ENCODE measurements at places on chromosomes 2 and 18.

GRCh38 chr2:8315531-8316165 lies 366.2 kb upstream of the ID2 start:
- no peak for DNase-seq
- H3K4me1 ChIP-seq: peaks cover 37% of the 10 kb centered on the region
- no peaks in the 10 kb centered on the region for H3K27me3 ChIP-seq
- H3K36me3 ChIP-seq: no peaks in the 10 kb centered on the region
- no peak overlapping the region for H3K4me3 ChIP-seq

- no peak overlapping the region for H3K27ac ChIP-seq
- H3K27me3 ChIP-seq: no peaks in the 10 kb centered on the region
- no peak overlapping the region for H3K4me3 ChIP-seq
- no peak for DNase-seq
- no peaks in the 10 kb centered on the region for H3K36me3 ChIP-seq
These were observed 19.7 kb upstream of the SFXN5 start for GRCh38 chr2:73091164-73091563.

- no peak for DNase-seq
- H3K27ac ChIP-seq: no peak overlapping the region
- H3K4me1 ChIP-seq: no peaks in the 10 kb centered on the region
- H3K36me3 ChIP-seq: no peaks in the 10 kb centered on the region
These were observed 89.2 kb upstream of the CTDP1 start for GRCh38 chr18:79590191-79591031.

GRCh38 chr2:44559108-44559507 lies 197.4 kb downstream of the CAMKMT start:
- no peaks in the 10 kb centered on the region for H3K36me3 ChIP-seq
- no peak for DNase-seq
- no peak overlapping the region for H3K27ac ChIP-seq
- H3K4me3 ChIP-seq: no peak overlapping the region

- H3K36me3 ChIP-seq: no peaks in the 10 kb centered on the region
- no peak overlapping the region for H3K4me3 ChIP-seq
- DNase-seq: no peak
- no peaks in the 10 kb centered on the region for H3K4me1 ChIP-seq
- no peaks in the 10 kb centered on the region for H3K27me3 ChIP-seq
These were observed 1.2 kb upstream of the ST6GAL2 start for GRCh38 chr2:106886916-106887758.

- no peak overlapping the region for H3K27ac ChIP-seq
- no peaks in the 10 kb centered on the region for H3K27me3 ChIP-seq
- H3K4me3 ChIP-seq: no peak overlapping the region
- DNase-seq: no peak
- H3K4me1 ChIP-seq: no peaks in the 10 kb centered on the region
These were observed 77.8 kb downstream of the MALT1 start for GRCh38 chr18:58748899-58749595.

DNA sequence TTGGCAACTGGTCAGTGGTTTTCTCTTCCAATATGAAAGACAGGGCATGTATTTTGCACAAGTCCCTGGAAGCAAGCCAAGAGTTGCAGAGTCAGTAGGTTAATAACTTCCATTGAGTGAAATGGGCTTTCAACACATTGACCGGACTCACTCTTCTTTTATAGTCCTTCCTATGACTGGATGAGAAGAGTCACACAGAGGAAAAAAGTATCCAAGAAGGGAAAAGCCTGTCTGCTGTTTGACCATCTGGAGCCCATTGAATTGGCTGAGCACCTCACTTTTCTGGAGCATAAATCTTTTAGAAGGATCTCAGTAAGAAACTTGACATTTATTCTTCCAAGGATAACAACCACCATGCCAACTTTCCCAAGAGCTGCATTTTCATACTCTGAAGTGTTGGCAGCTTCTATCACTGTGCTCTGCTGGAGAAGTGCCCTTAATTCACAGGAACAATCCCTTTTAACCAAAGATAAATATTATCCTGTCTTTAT lies 45.4 kb downstream of the RASGRP3 start:
- H3K4me1 ChIP-seq: no peaks in the 10 kb centered on the region
- DNase-seq: no peak
- H3K27ac ChIP-seq: no peak overlapping the region
- H3K4me3 ChIP-seq: no peak overlapping the region
- no peaks in the 10 kb centered on the region for H3K36me3 ChIP-seq

DNA sequence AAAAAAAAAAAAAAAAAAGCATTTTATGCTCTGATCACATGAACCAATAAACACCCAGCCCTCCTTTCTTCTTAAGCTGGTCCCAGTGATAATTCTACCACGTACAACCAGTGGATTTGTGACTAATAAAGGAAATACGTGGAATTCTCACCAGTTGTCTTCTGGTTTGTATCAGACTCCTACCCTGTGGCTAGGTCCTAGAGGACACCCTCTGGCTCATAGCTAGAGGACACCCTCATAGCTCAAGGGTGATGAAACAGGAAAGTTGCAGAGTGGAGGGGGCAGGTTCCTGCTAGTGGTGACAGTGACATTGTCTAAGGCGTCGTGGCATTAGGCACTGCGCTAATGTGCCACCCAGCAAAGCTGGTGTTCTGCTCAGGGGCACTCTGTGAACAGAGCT lies 167.8 kb downstream of the BCL11A start:
- H3K4me3 ChIP-seq: no peak overlapping the region
- no peak overlapping the region for H3K27ac ChIP-seq
- H3K4me1 ChIP-seq: no peaks in the 10 kb centered on the region
- no peak for DNase-seq
- H3K36me3 ChIP-seq: no peaks in the 10 kb centered on the region

GRCh38 chr2:72710418-72711152 lies 115.2 kb downstream of the EXOC6B start:
- no peaks in the 10 kb centered on the region for H3K36me3 ChIP-seq
- no peaks in the 10 kb centered on the region for H3K27me3 ChIP-seq
- no peak for DNase-seq
- H3K4me1 ChIP-seq: no peaks in the 10 kb centered on the region
- no peak overlapping the region for H3K27ac ChIP-seq

DNA sequence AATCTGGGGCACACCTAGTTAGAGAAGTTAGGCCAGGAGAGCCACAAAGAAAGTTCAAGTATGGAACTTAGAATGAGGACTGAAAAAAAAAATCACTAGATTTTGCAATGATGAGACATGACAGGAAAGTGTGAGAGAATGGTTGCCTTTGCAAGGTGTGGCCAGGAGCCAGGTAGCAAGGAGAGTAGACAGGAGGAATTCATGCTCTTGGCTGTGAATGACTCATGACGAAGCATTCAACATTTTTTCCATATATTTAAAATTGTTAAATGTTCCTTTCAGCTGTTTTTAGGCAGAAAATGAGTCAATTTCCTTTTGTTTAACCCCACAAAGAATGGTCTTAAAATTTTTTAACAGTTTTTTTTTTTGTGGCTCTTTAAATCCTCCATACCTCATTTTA lies 636.9 kb downstream of the PLCL1 start:
- H3K4me1 ChIP-seq: no peaks in the 10 kb centered on the region
- DNase-seq: no peak
- H3K4me3 ChIP-seq: no peak overlapping the region
- no peaks in the 10 kb centered on the region for H3K27me3 ChIP-seq
- H3K27ac ChIP-seq: no peak overlapping the region

DNA sequence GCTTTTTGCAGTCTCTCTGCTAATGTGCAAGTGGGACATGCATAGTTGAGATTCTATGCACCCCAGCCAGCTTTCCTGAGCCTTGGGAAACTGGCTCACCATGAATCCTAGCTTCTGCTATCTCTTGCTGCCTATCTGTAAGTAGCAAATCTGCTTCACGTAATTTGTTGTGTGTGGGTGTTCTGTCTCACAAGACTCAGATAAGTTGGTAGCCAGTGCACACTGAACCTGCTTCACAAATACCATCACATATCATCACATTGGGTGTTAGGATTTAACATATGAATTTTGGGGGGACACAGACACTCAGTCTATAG lies 13.9 kb upstream of the VRK2 start:
- H3K4me1 ChIP-seq: no peaks in the 10 kb centered on the region
- H3K4me3 ChIP-seq: no peak overlapping the region
- DNase-seq: no peak
- no peak overlapping the region for H3K27ac ChIP-seq

DNA sequence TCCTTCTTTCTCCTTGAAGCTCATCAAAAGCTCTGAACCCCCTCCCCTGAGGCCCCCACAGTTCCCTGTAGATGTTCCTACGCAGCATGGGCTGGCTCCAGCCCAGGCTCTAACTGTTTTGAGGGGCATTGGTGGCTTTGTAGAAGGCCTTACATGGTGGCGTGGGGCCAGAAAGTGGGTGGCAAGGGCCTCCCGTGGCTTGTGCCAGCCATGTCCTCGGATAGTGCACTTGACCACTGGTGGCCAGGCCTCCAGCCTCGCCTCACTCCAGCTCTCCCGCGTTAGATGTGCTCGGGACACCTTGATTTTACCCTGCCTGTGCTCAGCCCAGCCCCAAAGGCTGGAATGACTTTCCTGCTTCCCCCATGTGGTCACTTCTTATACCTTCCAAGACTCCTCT lies 92.9 kb downstream of the TWIST2 start:
- no peaks in the 10 kb centered on the region for H3K27me3 ChIP-seq
- H3K36me3 ChIP-seq: no peaks in the 10 kb centered on the region
- DNase-seq: no peak
- H3K4me3 ChIP-seq: no peak overlapping the region
- H3K4me1 ChIP-seq: no peaks in the 10 kb centered on the region
- no peak overlapping the region for H3K27ac ChIP-seq

- H3K36me3 ChIP-seq: peaks cover 5% of the 10 kb centered on the region
- DNase-seq: no peak
- no peaks in the 10 kb centered on the region for H3K27me3 ChIP-seq
- H3K4me3 ChIP-seq: no peak overlapping the region
- no peak overlapping the region for H3K27ac ChIP-seq
These were observed 95.3 kb downstream of the EIPR1 start for GRCh38 chr2:3282056-3282998.

- no peaks in the 10 kb centered on the region for H3K4me1 ChIP-seq
- H3K27me3 ChIP-seq: peaks cover 10% of the 10 kb centered on the region
- no peak for DNase-seq
- no peak overlapping the region for H3K27ac ChIP-seq
These were observed 40.6 kb downstream of the INSIG2 start for GRCh38 chr2:118128826-118129225.

DNA sequence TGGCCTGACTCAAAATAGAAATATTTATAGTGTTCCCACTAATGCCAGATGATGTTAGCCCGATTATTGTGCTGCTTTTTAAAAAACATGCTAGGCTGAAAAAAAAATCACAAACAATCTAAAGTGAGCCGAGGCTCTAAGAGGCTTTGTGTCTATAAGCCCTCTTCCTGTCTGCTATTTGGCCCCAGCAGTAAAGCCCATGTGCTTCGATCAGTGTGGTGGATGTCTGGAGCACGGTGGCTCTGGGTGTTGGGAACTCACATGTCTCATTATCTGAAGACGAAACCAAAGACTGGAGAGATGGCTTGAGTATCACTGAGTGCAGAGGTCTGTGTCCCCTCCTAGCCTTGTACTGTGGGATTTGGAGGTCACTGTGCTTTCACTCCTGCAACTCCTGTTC lies 55.1 kb downstream of the INO80C start:
- H3K4me3 ChIP-seq: no peak overlapping the region
- H3K27ac ChIP-seq: no peak overlapping the region
- no peak for DNase-seq
- H3K4me1 ChIP-seq: no peaks in the 10 kb centered on the region
- no peaks in the 10 kb centered on the region for H3K36me3 ChIP-seq

DNA sequence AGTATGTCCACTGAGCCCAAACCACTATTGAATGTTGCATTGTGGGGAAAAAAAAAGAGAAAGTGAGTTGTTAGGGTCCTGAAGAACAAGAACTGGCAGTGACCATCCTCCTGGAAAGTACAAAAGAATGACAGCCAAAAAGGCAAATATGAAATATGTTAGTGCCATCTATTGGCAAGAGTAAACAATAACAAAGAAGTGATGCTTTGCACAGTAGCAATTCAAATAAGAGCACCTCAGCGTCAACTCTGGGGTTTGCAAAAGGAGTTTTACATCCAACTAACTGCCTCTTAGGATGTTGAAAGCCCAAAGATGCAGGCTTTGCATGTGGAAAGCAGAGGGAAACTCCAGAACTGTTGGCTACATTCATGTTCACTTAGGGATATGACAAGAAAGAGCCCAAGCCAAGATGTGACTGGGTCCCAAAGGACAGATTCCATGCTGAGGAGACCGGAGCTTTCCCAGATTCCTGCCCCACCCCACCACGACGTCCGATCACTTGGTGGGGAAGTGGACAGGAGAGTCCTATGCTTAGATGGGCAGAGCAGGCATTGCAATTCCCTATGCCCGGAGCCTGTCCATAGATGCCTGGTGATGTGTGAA lies 15.6 kb downstream of the TRABD2A start:
- peaks cover 4% of the 10 kb centered on the region for H3K36me3 ChIP-seq
- no peak overlapping the region for H3K27ac ChIP-seq
- H3K4me1 ChIP-seq: peaks cover 72% of the 10 kb centered on the region
- peak; percentile 50 for DNase-seq
- H3K27me3 ChIP-seq: no peaks in the 10 kb centered on the region
- no peak overlapping the region for H3K4me3 ChIP-seq

DNA sequence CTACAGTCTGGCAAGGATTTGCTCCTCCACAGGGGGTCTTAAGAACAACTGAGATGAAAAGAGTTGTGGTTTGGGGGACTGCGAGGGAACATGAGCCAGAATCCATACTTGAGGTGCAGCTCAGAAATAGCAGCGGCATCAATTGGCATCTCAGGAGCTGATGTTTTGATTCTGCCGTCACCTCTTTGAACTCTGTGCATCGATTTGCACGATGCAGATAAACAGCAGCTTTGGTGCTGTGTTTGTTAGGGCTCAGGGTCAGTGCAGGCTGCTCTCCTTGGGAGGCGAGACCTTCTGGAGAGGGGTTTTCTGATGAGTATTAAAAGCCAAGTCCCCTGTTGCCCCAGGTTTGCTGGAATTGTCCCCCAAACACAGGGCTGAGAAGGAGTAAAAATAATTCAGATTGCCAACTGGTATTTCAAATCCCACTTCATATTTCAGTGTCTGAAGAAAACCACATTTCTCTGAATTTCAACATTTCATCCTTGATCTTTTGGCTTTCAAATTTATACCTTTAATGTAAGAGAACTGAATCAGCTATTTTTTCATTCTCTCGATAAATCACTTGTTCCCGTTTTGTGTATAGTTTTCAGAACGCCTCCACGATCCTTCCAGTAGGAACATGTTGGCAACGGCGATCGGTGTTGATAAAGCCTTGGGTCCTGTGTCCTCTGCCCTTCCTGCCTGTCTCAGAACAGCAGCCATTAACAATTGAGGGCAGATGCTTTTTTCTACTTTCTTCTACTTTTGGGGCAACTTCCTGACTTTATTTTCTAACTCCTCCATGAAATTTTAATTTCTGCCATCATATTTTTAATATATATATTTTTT lies 65.0 kb downstream of the RAB31 start:
- no peak overlapping the region for H3K4me3 ChIP-seq
- no peak for DNase-seq
- no peaks in the 10 kb centered on the region for H3K4me1 ChIP-seq
- no peaks in the 10 kb centered on the region for H3K27me3 ChIP-seq

GRCh38 chr18:67652288-67652687 lies 135.8 kb upstream of the DSEL start:
- no peaks in the 10 kb centered on the region for H3K27me3 ChIP-seq
- H3K27ac ChIP-seq: no peak overlapping the region
- no peak overlapping the region for H3K4me3 ChIP-seq
- H3K36me3 ChIP-seq: no peaks in the 10 kb centered on the region
- DNase-seq: no peak
- no peaks in the 10 kb centered on the region for H3K4me1 ChIP-seq

GRCh38 chr2:120862201-120863060 lies 126.8 kb downstream of the GLI2 start:
- H3K36me3 ChIP-seq: no peaks in the 10 kb centered on the region
- no peaks in the 10 kb centered on the region for H3K4me1 ChIP-seq
- DNase-seq: no peak
- H3K27me3 ChIP-seq: no peaks in the 10 kb centered on the region
- no peak overlapping the region for H3K4me3 ChIP-seq
